ENCODE measurements at places on chromosomes 1 and 21. TPM values are rescaled to one million over a fixed set of nuclear protein-coding genes. Genes with fewer than 3 reads are reported as not detected.

The PLEKHA6 gene
- total RNA-seq, result 1.0 TPM

The FGGY gene
- 17.0 TPM for total RNA-seq

The LCE2D gene
- not detected for total RNA-seq

The PALMD gene
- total RNA-seq, result not detected

The FTCD gene
- total RNA-seq, result 0.39 TPM
